ENCODE measurements at places on chromosomes 4 and X.

DNA sequence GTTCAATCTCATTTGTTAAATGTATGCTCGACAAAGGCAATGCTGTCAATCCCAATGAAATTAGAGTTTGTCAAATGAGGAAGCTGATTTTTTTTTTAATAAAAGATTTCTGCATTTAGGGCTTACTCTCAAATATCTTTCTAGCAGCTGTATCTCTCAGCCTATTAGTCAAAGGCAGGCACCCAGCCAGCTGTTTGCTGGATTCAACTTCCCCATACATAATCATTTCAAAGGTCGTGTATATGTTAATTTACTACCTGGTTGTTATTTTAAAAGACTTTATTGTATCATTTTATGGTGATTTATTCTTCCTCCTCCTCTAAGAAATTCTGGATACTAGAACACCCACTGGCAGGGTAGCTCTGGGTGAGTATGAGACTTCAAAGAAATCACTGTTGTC, 27.1 kb downstream of the RAI2 start:
- DNase-seq, result no peak

DNA sequence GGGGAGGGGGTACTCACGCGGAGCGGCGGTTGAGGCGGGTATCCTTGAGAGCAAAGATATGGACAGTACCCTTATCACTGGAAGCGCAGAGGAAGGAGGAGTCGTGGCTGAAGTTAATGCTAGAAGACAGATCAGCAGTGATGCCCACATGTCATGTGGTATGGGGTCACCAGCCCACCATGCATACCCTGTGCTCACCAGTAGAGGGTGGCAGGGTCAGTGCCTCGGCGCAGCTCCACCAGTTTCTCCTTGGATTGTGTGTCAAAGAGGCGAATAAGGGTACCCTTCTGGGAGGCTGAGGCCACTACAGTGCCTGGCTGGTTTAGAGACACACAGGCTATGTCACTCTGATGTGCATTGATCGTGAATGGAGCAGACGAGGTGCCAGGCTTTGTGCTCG, 1.5 kb upstream of the PRAF2 start:
- DNase-seq, result no peak

DNA sequence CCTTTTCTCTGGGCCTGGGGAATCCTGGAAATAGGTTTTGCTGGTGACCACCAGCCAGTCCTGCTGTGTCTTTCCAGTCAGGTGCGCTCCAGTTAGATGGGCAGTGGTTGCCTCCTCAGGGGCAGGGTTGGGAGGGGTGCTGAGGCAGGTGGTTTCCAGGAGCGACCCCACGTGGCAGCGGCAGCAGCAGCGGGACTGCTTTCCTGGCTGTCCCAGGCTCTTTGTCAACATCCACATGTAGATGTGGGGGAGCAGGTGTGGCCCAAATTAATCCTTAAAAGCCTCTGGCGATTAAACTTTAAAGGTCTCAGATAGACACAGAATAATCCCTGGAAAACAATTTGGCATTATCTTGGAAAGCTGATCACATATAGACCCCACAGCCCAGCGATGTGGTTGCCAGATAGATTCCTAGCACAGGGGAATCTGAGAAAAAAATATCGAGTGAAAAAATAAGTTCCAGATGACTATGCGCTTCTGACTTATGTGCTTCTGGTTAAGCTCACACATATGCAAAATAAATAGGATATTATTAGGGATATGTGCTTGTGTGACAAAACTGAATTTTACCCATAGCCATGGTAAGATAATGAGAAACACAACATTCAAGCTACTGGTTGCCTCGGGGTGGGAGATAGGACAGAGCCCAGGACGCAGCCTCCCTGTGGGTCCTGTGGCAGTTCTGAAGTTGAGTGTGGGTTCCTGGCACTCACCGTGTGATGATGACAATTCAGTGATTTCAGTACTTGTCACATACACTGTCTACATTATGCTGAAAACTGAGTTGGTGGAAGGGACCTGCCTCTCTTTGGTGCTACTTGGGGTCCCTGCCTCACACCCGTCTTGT, 336.4 kb downstream of the ARHGAP10 start:
- DNase-seq, result no peak

- peak; percentile 58 for DNase-seq
These were observed 15.4 kb downstream of the FAM9C start for GRCh38 chrX:13028871-13029636.

GRCh38 chrX:111349934-111350333, 62.1 kb downstream of the DCX start:
- no peak for DNase-seq

DNA sequence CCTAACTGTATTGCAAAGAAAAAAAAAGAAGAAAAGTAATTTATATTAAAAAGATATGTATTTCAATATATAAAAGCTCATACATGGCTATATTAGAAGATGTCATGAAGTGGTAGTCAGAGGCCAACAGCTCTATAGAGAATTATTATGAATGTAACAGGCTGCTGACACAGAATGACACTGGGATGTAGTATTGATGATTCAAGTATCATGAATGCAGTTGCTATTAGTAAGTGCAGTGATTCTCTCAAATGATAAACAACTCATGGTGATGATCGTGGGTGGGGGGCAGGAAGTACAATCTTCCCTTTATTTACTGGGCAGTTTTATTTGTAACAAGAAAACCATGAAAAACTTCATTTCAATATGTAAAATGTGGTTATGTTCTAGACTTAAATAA, 124.6 kb downstream of the COL4A6 start:
- no peak for DNase-seq

GRCh38 chr4:75142382-75142781, 209.5 kb downstream of the PARM1 start:
- DNase-seq, result no peak

- DNase-seq, result no peak
These were observed 495.9 kb downstream of the SPRY1 start for GRCh38 chr4:123892368-123892976.

GRCh38 chrX:33086886-33087285, 124.5 kb downstream of the DMD start:
- DNase-seq, result no peak

GRCh38 chr4:153987291-153987690, 198.4 kb upstream of the SFRP2 start:
- DNase-seq, result no peak

DNA sequence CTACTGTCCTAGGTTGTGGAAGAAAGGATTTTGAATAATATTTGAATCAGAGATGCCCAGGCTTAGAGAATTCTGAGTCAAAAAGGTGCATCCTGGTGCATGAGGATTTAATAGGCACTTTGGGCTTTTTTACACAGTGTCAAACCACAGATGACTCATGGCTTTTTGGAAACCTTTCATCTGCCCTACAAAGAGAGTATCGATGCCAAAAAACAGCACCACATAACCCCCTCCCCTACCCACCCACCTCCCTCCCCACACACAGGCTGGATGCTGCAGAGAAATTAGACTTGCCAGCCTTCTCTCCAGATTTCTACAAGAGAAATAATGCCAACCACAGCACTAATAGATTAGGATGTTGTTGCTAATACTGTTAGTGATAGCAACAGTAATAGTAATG, 779.3 kb downstream of the NLGN4X start:
- DNase-seq, result no peak

GRCh38 chr4:8345946-8346814, 76.6 kb downstream of the HTRA3 start:
- DNase-seq, result no peak

DNA sequence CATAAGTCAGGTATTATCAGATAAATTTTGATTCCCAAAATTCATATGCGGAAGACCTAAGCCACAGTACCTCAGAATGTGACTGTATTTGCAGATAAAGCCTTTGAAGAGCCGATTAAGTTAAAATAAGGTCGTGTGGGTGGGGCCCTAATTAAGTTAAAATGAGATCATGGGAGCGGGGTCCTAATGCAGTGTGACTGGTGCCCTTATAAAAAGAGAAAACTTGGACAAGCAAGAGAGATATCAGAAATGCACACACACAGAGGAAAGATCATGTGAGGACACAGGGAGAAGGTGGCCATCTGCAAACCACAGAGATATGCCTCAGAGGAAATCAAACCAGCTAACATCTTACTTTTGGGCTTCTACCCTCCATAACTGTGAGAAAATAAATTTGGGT, 236.1 kb downstream of the FBXO8 start:
- no peak for DNase-seq

DNA sequence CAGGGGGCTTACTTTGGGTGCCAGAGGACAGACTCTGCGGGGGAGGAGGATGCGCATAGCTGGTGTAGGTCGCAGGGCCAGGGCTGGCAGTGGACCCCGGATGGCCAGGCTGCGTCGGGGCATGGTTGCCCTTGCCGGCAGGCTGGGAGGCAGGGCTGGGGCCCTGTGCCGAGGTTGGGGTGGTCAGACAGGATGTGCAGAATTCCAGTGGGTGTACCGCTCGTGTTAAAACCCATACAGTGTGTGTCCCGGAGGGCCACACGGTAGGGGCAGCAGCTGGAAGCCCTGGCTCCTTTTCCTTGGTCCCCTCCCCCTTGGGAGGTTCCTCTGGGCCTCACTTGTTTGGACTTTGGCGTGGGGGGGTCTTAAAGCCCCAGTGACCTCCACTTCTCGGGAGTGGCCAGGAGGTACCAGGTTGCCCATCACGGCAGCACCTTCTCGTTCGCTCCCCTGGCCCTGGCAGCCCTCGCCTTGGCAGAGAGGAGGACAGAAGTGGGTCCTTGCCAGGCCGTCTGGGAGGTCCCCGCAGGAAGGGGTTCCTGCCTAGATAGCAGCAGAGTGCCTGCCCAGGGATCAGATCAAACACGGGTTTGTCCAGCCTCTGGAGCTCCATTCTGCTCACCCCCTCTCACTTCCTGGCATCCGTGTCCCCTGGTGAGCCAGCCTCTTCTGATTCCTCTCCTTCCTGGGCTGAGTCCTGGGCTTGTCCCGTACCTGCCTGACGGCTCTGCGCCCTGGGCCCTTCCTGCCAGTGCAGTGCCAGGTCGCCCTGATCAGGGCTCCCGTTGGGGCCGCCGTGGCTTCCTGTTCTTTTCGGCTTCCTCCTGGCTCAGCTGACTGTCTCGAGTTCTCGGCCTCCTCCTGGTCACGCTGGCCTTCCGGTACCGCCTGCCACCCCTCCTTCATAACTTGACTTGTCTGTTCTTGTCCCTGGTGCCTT, 56.7 kb upstream of the HGFAC start:
- DNase-seq, result peak; percentile 66

- no peak for DNase-seq
These were observed 11.5 kb upstream of the TMEM31 start for GRCh38 chrX:103699243-103699642.

GRCh38 chrX:115900425-115900824, 270.1 kb upstream of the AGTR2 start:
- DNase-seq, result no peak

DNA sequence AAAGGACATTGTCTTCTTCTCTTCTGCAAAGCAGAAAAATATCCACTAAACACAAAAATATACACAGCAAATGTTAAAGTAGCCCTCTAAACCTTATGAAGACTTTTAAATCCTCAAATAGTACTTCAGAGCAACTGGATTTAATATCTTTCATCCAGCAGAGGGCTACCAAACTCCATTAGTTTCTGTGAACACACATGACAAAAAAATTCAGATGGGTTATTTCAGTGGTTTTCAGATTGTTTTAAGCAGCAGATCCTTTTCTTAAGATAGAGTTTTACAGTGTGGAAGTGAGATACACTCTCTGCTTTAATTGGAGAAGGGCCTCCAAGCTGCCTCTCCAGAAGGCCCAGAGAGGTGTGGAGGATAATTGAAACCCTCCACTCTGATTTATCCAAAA, 56.7 kb downstream of the ANK2 start:
- DNase-seq, result no peak

DNA sequence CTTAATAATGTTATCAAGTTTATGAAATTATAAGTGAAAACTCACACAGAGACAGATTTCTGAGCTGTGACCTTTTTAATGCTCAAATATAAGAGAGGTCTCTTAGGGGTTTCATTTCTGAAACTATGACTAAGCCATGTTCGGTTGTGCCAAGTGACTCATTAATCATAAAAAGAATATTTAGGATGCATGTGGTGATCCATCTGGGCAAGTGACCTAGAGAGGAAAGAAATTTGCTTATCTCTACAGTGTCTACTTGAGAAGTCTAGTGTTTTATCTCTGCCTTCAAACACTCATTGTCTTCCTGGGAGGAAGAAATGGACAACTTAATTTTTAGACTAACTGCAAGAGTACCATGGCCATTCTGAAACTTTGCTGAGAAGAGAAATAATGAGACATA, 545.3 kb upstream of the GRID2 start:
- no peak for DNase-seq

DNA sequence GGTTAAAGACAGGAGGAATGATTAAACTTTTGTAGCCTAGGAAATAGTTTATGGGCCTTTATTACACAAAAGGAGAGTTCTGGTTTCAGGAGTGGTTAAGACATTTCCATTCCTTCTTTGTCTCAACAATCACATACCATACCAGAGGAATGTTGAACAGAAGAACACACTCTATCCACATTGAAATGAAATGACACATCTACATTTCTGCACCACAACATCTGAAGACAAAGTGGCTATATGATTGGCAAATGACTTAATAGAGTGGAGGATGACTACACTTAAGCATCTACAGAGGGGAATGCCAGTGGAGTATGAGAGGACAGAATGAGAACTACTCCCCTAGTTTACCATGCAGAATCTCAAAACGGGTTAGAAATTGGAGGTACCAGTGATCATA, 8.0 kb downstream of the CYP2U1 start:
- no peak for DNase-seq

DNA sequence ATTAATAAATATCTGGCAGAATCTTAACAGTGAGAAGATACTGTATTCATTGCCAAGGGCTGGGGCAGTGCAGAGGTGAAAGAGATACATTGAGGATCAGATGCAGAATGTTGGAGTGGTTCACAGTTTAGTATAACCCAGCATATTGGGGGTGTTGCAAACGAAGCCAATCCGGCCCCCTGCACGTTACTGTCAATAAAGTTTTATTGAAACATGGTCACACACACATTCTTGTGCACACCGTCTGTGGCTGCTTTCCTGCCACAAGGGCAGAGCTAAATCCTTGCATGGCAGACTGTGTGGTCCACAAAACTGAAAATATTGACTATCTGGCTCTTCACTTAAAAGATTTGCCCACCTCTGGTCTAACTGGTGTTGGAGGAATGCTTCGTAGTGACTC, 119.7 kb downstream of the SHOX start:
- no peak for DNase-seq

DNA sequence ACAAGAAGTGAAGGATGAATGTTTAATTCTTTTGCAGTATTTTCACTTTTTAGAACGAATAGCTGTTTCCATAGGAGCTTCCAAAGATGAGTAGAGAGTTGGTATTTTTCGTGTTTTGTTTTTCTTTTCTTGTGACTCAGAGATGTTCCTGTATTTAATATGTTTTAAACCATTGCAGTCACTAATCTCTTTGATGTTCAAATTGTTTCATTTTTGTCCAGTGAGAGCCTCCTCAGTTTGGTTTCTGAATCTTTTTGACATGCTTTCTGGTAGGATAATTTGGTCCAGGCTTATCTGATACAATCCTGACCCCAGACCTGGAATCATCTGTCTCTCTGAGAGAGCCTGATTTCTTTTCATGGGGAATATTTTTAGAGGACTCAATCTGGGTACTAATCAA, 41.6 kb downstream of the BEX3 start:
- DNase-seq, result no peak
